ENCODE measurements at places on chromosomes 1 and 21.
A peak's percentile ranks its signal among the peaks of the same experiment; 100 is the strongest.

- no peak for DNase-seq
These were observed 52.6 kb upstream of the TRAPPC10 start for GRCh38 chr21:43959231-43960116.

GRCh38 chr1:26774462-26774861 is 13.3 kb upstream of the PIGV start:
- no peak for DNase-seq

DNA sequence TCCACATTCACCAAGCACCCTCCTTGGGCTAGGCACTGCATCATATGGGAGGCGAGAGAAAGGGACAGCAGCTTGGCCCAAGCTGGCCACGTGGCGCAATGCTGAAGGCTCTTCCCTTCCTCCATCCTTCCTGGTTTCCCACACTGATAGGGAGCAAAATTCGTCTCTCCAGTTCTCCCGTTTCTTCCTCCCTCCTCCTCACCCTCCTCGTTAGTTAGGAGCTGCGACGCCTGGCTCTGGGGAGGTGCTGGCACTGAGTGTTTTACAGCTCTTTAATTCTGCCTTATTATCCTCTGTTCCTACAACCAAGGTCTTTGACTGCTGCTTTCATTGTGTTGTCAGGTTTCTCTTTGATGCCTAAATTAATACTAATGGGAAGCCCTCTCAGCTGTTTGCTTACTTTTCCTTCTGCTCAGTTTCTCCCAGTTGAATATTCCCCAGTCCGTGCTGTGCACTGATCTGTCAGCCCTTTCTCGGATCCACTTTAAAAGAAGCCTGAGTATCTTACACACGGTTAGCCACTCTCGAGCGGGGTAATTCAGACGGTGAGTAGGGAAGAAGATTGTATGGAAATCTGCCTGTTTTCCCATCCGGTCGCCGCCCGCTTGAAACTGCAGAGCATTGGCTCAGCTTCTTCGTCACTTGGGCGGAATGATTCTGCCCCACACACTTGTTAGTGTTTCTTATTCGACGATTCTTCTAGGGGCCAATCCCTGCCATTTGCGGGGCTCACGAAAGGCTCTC is 56.2 kb upstream of the SMYD2 start:
- no peak for DNase-seq

DNA sequence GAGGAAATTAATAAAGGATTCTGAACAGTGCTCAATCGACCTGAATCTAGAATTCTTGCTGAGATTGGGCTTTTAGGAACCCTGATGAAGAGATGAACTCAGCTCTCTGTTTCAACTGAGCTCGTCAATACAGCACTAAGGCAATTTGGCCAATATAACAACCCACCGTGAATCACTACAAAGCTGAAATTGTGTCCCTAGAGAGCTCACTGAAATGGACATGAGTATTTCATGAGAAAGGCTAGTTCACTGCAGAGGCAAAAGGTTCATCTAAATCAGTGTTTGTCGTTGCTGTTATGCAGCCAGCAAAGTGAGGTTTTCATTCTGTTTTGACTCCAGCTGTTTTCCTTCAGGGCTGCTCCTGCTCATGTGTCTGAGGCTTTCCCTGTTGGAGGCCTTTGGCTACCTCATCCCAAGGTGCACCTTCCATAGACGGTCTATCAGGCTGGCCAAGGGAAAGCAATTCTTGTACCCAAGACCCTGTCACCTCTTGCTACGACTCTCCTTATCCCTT is 83.5 kb downstream of the URB2 start:
- DNase-seq: no peak

DNA sequence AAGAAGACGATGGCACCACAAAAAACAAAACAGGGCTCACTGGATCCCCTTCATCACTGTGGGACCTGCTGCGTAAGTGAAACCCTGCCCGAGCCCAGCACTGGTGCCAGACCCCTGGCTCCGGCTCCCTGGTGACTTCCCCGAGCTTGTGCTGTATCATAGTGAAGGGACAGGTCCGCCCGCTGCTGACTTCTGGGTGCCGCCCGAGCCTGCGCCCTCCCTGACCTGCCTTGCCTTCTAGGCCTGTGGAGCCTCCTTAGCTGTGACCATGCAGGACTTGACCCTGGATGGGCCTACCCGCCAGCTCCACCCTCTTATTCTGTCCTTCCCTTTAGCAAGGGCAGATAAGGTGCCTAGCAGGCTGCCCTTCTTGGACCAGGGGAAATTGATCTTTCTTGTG is 7.9 kb downstream of the TEX35 start:
- no peak for DNase-seq

DNA sequence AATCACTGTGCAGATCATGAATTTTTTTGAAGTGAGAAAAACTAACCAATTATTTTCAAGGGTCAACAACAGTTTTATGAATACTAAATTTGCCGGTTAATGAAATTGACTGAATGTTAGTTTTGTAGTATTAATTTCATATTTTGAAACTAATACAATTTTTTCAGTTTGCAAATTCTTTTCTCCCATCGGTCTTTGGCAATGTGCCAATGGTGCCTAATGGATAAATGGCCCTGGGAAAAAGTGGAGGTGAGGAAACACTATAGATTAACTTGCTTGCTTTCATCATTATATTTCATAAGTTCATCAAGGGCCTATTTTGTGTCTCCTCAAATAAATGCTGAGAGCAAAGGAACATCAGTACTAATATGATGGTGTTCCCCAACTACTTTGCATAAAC is 4.1 kb downstream of the C1orf141 start:
- DNase-seq: no peak

GRCh38 chr1:51564124-51564523 is 45.1 kb upstream of the EPS15 start:
- no peak for DNase-seq

DNA sequence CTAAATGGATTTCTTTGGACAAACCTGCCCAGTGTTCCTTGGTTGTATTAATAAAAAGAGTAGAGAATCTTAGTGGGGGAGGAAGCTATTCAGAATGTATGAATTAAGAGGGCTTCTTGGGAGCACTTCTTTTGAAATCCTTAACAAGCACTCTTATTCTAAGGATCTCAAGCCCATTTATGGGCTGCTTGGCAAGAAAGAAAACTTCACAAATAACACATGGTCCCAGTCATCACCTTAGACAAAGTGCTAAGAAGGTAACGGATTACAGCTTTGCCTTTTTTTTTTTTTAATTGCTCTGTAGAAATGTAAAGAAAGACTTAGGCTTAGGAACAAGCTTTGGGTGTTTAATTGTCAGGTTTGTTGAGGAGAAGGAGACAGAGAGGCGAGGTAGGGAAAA is 76.6 kb upstream of the IPO9 start:
- no peak for DNase-seq

DNA sequence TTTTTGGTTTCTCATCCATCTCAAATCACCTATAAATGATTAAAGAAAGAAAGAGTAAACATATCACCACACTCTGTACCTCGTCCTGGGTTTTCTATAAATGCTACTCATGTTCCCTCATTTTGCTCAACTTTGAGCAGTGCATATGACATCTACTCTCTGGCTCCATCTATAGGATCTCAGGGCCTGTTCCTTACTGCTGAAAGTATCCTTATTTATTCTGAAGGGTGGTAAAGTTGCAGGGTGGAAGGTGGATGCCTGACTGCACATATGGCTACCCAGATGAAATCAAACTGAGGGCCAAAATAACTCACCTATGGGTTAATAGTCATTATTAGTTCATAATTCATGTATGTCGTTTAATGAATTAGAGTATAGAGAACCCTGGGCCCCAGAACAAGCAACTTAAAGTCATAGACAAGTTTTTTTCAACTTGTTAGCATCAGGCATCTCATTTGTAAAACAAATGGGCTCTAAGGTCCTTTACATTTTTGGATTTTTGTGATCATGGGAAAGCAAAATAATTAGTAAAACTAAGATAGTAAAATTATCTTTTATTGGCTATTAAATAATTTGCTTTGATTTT is 46.5 kb downstream of the NCF2 start:
- DNase-seq: no peak

GRCh38 chr1:1144122-1144842 is 28.4 kb upstream of the C1orf159 start:
- peak; percentile 33 for DNase-seq

- DNase-seq: no peak
These were observed 461.2 kb upstream of the RUNX1 start for GRCh38 chr21:35510294-35510693.

- no peak for DNase-seq
These were observed 30.6 kb downstream of the FAF1 start for GRCh38 chr1:50929376-50929958.

DNA sequence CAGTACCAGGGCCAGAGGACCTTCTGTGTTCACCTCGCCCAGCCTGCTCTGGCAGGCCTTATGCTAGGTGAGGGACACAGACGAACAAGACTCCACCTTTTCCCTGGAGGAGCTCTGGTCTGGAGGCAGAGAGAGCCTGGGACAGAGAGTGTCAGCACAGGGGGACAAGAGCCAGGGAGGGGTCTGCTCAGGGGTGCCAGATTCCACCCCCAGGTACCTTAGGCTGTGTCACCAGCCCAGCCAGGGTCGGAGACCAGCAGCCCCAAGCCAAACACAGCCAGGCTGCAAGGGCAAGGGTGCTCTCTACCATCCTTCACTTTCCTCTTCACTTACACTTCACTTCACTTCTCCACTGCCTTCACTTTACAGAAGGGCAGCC is 4.3 kb upstream of the LRP8 start:
- no peak for DNase-seq

- DNase-seq: no peak
These were observed 49.6 kb downstream of the ATG4C start for GRCh38 chr1:62833529-62833928.

- DNase-seq: peak; percentile 4
These were observed 146.0 kb downstream of the RERE start for GRCh38 chr1:8671306-8671917.

GRCh38 chr1:44328671-44329416 is 26.2 kb downstream of the ERI3 start:
- DNase-seq: no peak

GRCh38 chr1:118785246-118785645 is 202.9 kb downstream of the TBX15 start:
- DNase-seq: no peak

- DNase-seq: peak; percentile 15
These were observed 379.4 kb upstream of the RUNX1 start for GRCh38 chr21:35428489-35428888.

DNA sequence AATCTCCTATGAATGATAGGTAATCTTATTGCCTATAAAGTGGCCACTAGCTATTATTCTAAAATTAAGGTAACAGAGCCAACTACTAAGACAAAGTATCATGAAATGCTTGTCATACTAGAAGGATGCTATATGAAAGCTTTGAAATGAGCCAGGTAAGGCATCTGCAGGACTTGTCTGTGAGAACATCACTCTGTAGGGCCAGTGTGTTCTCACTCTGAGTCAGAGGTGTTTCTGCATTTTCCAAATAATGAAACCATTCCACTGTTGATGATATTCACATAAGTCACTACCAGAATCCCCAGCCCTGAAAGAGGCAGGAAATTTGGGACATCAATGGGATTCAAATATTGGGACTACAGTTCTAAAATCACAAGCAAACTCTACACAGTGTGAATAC is 25.8 kb upstream of the GBP5 start:
- no peak for DNase-seq

- DNase-seq: no peak
These were observed 24.9 kb downstream of the SETD4 start for GRCh38 chr21:36035381-36035791.

GRCh38 chr1:202182040-202182877 is 11.3 kb upstream of the LGR6 start:
- no peak for DNase-seq

GRCh38 chr1:116554924-116555323 is 15.9 kb downstream of the CD58 start:
- DNase-seq: no peak

GRCh38 chr1:63381741-63382140 is 14.3 kb downstream of the ALG6 start:
- DNase-seq: no peak

GRCh38 chr1:93124556-93125355 is 45.7 kb downstream of the MTF2 start:
- no peak for DNase-seq

GRCh38 chr1:117564227-117565075 is 41.4 kb upstream of the TENT5C start:
- no peak for DNase-seq

DNA sequence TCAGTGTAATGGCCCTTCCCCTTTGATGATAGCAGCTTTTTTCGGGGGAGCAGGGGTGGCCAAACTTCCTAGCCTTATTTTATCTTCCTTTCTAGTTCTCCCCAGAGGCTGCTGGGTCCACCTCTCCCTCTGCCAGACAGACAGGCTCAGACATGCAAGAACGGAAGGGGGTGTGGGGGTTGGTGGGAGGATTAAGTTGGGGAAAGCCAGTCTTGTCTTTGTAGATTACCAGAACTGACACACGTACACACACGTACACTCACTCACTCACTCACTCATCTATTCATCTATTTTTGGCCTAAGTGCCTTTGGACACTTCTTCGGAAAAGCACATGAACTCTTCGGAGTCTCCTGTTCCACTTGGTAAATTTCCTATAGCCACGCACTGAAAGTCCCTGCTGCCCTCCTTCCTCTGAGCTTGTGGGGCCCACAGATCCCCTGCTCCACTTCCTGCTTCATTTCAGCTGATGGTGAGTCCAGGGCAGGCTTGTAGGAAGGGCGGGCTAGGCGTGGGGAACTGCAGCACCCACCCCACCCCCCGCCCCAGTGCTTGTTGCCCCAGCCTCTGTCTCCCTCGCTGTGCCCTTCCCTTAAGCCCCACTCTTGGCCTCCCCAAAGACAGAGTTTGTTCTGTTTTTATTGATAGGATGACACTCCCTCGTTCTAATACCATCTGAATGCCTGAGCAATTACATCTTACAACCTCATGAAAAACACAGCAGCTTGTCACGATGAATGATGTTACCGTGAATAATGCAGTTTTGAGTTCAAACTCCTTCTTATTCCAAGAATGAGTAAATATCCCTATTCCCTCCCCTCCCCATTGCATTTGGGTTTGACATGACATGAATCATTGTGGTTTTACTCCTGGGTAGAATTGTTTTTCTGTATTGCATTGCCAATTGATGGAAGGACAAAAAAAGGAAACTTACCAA is 60.7 kb upstream of the ATP5PO start:
- peak; percentile 21 for DNase-seq

GRCh38 chr1:15264769-15265168 is 17.7 kb downstream of the FHAD1 start:
- DNase-seq: no peak

GRCh38 chr1:117527566-117528102 is 78.2 kb upstream of the TENT5C start:
- DNase-seq: no peak
